Choroid plexus epithelial cell (primary cell): ENCODE measurements at places on chromosomes 5 and 9.
A peak's percentile ranks its signal among the peaks of the same experiment; 100 is the strongest.

- DNase-seq = no peak
Observed at GRCh38 chr5:37896159-37896558, 56.3 kb upstream of the GDNF start.

- peak; percentile 23 for DNase-seq
Observed at GRCh38 chr5:154513669-154514084, 35.6 kb upstream of the HAND1 start.

DNA sequence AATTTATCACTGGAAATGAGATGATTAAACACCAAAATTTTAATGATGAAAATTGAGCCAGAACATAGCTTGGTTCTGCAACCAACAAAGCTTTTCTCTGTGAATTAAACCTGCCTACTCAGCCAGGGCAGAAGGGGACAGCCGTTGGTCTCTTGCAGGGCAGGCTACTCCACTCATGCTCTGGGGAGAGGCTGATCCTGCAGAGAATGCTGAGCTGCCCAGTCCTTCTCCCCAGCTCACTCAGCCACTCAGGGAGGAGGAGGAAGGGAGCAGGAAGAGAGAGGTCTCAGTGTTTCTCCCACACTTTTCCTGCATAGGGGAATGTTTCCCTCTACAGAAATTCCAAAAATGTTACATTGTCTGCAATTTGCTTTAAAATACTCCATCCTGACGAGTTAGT, 40.4 kb upstream of the HMHB1 start:
- no peak for DNase-seq

DNA sequence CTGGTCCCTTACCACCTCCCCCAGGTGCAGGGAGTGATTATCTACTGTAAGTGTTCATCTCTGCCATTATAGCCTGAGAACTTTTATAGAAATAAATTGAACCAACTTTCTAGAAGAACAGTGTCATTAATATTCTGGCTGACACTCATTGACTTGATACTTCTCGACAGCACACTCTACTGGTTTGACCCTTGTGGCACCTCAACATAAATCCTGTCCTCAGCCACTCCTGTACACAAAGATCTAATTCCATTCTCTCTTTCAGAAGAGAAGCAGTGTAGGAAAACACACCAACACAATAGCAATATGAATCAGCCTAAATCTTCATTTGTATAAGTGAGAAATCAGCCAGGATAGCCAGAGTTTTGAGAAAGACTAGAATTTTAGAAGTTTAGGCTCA, 417.7 kb downstream of the TAF11L14 start:
- no peak for DNase-seq

GRCh38 chr9:123281659-123282350, 13.4 kb upstream of the STRBP start:
- DNase-seq = no peak

DNA sequence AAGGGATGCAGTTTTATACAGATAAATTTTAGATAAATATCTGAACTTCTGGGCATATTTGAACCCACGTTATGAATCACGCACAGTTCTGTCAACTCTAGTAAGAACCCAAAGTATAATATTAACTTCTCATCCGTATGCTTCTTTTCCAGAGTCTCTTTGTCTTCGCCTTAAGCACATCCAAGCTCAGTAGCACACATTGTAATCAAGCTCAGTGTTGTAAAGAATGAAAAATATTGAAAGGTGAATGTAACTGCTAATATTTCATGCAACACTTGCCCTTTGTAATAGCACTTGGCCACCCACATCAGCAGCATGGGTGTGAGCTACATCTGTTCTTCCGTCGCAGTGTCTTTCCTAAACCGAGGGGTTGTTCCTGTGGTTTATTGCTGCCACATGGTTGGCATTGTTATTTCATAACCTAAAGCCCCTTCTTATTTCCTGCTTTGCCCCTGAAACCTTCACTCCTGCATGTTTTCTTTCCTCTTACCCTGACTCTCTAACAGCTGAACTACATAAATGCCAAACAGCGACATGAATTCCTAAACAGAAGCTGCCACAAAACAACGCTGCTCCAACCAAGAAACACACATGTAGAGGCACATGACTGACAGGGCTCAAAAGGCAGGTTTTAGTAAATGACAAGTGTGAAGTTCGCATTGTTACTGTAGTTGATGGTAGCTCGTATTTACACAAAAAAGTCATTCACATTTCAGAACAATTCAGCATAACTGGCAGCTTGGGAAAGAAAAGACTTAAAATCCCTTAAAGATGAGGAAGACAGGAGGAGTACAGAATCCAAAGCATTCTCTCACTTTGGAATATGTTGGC, 190.1 kb upstream of the MEF2C start:
- no peak for DNase-seq

GRCh38 chr9:2247340-2247739, 232.2 kb downstream of the SMARCA2 start:
- DNase-seq = no peak

- no peak for DNase-seq
Observed at GRCh38 chr5:176704817-176705216, 57.5 kb downstream of the TSPAN17 start.

DNA sequence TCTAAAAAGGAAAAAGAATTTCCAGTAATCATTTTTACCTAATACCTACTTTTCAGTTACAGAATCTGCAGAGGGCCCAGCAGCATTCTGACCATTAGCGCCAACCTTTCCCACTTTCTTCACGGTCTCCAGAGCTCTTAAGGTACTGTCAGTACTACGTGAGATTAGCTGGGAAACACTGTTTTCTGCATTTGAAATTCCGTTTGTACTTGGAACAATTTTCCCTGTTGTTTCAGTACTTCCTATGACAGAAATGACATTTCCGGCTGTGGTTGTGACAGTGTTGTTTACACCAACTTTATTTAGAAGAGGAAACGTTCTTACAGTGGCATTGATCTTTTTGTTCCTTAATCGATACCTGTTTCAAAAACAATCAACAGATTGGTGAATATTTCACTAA, 36.9 kb upstream of the PDCL start:
- no peak for DNase-seq

DNA sequence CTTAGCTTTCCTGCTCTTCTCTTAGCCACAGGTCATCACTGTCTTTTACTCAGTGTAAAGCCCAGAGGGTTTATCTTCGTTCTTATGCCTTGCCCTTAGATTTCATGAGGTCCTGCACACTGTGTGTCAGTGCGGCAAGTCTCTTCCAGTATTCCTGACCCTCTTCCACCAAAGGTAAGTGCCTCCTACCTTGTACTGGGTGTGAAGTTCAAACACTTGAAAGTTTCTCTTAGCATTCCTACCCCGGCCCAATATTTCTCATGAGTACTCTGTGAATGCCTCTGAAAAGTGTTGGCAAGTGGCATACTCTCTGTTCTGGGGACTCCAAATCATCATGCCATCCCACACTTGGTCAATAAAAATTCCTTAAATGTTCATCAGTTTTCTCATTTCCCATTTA, 37.4 kb downstream of the FBXO4 start:
- DNase-seq = no peak

DNA sequence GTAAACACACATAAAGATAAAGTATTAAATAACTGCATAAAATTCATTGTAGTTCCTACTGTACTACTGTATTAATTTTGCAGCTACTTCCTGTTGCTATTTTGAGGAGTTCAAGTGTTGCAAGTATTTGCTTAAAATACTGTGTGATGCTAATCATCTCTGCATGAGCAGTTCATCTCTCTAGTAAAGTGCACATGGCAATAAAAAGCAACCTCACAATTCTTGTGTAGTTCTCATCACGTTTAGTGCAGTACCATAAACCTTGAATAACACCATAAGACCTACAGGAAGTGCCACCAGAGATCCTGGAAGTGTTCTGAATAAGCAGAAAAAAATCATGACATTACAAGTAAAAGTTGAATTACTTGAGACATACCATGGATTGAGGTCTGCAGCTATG, 34.6 kb downstream of the CPLANE1 start:
- no peak for DNase-seq

DNA sequence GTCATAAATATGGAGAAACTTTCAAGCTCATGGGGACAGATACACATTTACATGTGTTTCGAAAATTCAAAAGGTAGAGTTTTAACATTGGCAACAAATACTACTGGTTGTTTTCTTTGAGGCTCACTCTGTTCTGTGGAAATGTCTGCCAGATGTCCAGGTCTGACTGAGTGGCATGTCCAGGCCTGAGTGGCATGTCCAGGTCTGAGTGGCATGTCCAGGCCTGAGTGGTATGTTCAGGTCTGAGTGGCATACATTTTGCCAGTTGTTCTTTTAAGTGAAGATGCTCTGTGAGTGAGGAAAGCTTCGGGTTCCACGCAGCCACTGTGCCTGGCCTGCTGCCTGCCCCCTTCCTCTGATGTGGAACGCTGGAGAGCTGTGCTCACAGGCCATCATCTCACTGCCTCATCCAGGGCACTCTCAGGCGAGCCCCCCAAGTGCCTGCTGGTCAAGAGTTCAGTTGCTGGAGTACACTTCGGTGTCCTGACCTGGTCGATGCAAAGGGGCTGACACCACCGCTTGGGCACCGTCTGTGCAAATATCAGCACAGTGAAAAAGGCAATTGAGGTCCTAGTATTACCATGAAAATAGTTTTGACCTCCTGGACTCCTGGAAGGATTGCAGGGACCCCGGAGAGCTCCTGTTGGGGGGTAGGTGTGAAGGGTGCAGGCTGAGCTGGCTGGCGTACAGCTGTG, 89.9 kb downstream of the EHMT1 start:
- no peak for DNase-seq

- peak; percentile 60 for DNase-seq
Observed at GRCh38 chr5:102722931-102723330, 32.2 kb upstream of the PAM start.

DNA sequence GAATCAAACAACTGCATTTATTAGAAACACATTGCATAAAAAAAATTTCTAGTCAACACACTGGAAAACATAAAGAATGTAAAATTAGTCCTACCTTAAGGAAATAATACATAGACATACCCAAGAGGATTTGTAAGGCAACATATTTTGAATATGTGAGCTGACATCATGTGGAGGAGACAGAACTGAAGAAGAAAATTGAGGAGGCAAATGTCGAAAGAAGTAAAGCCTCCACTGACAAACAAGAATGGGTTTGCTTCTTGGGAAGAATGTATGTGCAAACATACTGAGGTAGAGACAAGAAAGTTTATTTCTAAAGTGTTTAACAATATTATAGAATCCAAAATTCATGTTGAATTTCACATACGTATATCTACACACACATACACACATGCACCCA, 363.0 kb upstream of the PDE4D start:
- no peak for DNase-seq

- no peak for DNase-seq
Observed at GRCh38 chr5:9388941-9389674, 156.8 kb downstream of the SEMA5A start.

- peak; percentile 85 for DNase-seq
Observed at GRCh38 chr9:95127249-95128176, 190.0 kb downstream of the FANCC start.

- no peak for DNase-seq
Observed at GRCh38 chr9:123091459-123091858, 58.0 kb downstream of the GPR21 start.
